ENCODE measurements at places on chromosomes 2 and 18.

GRCh38 chr2:188975497-188976102 lies 1.4 kb downstream of the COL3A1 start:
- DNase-seq = no peak

GRCh38 chr2:160010361-160011145 lies 51.9 kb downstream of the PLA2R1 start:
- peak; percentile 4 for DNase-seq

- DNase-seq = no peak
These were observed 98.7 kb downstream of the EPHA4 start for GRCh38 chr2:221473451-221473850.

GRCh38 chr2:48144777-48145176 lies 238.5 kb upstream of the FBXO11 start:
- DNase-seq = no peak

DNA sequence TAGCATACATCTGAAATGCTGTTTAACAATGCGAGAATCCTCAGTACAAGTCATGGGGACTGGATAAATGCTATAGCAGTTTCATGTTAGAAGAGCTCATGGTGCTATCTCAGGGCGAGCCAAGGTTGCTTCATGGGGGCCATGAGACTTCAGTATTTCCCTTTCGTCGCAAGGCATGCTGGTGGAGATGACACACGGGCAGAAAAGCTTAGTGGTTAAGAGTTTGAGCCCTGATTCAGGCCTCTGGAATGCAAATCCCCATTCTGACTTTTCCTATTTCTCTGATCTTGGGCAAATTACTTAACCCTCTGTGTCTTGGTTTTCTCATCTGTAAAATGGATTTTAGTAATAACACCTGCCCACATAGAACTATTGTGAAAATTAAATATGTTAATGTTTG lies 57.4 kb upstream of the EPHA4 start:
- DNase-seq = no peak

DNA sequence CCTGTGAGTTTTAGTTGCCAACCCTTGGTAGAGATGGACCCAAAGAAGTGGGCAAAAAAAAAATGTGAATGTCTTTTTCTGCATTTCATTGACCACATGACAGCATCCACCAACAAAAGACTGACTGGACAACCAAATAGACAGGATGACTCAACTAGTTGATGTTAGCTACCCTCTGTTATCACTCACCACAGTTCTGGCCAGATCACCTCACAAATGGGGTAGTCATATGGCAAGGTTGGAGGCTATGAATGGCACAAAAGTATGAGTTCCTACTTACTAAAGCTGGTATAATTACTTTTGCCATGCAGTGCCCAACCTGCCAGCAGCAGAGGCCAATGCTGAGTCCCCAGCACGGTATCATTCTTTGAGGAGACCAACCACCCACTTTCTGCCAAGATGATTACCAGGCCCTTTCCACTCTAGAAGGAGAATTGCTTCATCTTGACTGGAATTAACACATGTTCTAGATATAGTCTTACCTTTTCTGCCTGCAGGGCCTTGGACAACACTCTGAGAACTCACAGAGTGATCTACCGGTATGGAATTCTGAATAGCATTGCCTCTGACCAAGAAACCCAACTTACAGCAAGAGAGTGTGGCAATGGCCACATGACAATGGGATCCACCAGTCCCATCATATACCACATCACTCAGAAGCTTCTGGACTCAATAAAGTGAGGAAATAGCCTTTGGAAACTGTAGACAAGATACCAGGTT lies 20.1 kb upstream of the TCF7L1 start:
- no peak for DNase-seq

DNA sequence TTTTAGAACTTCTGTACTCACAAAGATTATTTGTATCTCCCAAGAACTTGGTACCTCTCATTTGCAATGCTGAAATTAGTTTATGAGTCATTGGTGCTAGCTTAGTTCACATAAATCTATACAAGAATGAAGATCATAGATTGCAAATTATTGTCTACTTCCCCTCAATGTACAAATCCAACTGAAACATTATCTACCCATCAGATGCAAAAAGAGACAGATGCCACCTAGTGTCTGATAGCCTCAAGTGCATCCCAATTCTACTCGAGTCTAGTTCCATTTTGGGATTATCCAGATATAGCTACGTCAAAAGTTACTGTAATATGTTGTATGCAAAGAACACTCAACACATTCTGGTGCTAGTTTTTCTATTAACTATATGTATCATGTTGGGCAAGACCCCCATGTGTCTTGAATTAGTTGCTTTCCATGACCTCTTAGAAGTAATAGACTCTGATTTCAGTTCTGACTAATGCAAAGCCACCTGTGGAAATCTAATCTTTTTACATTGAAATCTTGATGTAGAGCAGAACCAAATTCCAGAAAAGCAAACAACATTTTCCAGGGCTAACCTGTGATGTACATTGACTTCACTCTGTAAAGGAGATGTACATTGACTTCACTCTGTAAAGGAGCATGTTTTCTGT lies 210.0 kb downstream of the RBM43 start:
- DNase-seq = peak; percentile 6

DNA sequence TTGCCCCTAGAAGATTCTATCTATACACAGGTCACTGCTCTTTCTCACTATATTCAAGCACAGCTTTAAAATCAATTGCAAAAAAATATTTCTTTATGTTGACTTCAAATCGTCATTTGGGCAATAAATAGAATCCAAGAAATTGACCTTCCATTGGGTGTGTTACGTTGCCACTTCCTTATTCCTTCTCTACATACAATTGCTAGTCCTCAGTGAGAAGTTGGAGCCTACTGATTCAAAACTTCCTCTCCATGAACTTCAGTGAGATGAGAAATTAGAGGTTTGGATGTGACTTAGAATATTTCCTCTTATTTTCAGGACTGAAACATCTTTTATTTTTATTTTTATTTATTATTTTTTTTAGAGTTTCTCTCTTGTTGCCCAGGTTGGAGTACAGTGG lies 40.3 kb downstream of the PMAIP1 start:
- DNase-seq = no peak

GRCh38 chr18:41134426-41134825 lies 820.6 kb upstream of the PIK3C3 start:
- DNase-seq = no peak
